ENCODE measurements at places on chromosomes 6 and 20.

GRCh38 chr6:90295854-90296340, 746 bp downstream of the BACH2 start:
- peak; percentile 33 for DNase-seq

DNA sequence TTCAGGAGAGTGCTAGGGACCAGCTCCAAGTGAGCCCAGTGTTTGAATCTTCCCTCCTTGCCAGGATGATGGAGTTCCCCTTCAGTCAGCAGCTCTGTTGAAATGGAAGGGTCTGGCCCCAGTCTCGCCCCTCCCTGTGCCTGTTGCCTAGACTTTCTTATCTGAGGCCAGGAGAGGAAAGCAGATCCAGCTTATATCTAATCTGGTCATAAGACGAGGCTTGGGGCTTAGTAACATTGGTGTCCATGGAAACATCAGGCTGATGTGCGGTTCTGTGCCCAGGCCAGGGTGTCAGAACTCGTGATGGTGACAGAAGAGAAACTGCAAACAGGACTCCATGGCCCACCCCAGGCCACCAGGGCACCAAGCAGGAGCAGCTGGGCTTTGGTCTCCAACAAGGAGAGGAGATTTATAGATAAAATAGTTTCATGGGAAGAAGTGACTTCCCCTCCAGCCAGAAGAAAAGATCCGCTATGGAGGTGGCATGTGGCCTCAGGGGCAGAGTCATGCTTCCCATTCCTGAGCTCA, 9.8 kb downstream of the MAS1L start:
- no peak for DNase-seq

- no peak for DNase-seq
Measured at GRCh38 chr6:137490961-137491360, 3.2 kb downstream of the OLIG3 start.

- no peak for DNase-seq
Measured at GRCh38 chr6:135230711-135231468, 49.8 kb downstream of the MYB start.

- no peak for DNase-seq
Measured at GRCh38 chr20:48965189-48965910, 43.8 kb downstream of the ARFGEF2 start.

- no peak for DNase-seq
Measured at GRCh38 chr6:169890049-169890448, 138.6 kb downstream of the ERMARD start.

DNA sequence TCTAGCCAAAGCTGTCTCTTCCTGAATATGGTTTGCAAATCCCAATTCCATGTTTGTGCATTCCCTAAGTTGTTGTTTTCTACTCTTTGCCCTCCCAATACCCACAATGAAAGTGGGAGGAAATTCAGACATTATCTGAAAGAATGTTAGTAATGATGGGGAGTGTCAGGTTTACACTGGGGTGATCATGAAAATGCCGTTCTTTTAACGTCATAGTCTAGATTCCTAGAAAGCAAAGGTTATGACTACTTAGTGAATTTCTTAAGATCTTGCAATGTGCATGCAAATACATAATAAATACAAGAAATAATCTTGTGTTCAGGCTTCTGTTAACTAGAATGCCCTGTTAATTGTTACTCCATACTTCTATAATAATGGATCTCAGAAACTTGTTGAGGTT, 101.0 kb downstream of the LCA5 start:
- no peak for DNase-seq

GRCh38 chr6:43299338-43300293, 1.6 kb downstream of the SLC22A7 start:
- no peak for DNase-seq

DNA sequence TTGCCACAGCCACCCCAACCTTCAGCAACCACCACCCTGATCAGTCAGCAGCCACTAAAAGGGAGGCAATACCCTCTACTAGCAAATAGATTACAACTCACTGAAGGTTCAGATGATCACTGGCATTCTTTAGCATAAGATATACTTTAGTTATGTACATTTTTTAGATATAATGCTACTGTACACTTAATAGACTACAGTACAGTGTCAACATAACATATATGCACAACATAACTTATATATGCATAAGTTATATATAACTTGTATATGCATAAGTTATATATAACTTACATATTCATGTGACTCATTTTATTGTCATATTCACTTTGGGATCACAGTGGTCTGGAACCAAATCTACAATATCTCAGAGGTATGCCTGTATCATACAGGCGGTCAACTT, 61.7 kb downstream of the GMDS start:
- DNase-seq = no peak

DNA sequence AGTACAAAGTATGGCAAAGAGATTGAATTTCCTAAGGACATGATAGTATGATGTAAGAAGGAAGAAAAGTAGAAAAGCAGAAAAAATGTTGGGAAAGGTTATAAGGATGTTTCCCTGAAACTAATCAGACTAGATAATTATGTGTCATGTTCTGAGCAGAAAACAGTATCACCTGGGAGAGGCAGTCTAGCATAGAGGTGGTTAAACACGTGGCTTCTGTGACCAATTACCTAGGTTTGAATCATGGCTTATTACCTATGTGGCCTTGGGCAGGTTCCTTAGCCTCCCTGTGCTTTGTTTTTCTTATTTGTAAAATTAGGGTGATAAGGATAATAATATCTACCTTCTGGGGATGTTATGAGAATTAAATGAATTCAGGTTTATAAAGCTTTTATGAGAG, 38.0 kb downstream of the SCGN start:
- no peak for DNase-seq

DNA sequence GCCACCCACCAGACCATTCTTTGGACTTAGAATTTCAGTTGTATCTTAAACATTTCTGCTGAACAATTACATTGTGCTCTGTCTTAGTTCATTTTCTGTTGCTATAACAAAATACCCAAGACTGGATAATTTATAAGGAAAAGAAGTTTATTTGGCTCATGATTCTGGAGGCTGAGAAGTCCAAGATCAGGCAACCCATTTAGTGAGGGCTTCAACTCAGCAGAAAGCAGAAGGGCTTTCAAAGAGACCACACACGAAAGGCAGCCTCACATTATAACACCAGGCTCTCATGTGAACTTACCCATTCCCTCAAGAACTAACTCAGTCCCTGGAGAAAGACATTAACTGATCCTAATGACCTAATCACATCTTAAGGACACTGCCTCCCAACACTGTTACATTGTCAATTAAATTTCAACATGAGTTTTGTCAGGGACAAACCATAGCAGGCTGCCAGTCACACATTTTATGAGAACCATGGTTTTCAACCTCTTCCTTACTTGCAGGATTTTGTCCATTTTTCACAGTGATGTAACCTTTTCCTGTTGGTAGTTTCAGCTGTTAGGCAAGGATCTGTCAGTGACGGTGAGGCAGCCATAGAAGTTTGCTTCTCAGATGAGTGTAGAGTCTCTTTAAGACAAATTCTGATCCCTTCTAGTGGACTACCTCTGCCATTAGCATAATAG, 399.6 kb upstream of the SOX4 start:
- DNase-seq = no peak

DNA sequence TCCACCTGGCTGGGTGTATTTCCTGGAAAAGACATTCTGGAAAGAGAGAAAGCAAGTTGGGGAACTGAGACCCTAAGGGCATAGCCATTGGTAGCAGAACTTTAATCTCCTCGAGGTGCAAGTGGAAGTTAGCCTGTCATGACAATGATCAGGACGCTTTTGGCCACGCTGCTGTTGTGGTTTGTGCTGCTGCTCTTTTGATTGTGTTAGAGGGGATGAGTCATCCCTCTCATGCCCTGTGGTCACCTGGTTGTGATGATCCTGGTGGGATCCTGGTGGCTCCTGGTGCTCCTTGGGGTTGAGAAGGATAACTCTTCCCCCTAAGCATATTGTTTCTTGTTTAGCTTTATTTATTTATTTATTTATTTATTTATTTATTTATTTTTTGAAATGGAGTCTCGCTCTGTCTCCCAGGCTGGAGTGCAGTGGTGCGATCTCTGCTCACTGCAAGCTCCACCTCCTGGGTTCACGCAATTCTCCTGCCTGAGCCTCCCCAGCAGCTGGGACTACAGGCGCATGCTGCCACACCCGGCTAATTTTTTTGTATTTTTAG, 350.3 kb downstream of the KIF16B start:
- no peak for DNase-seq

GRCh38 chr20:13322621-13323020, 101.5 kb downstream of the ISM1 start:
- no peak for DNase-seq

GRCh38 chr6:55255113-55255512, 72.2 kb upstream of the GFRAL start:
- DNase-seq = no peak

DNA sequence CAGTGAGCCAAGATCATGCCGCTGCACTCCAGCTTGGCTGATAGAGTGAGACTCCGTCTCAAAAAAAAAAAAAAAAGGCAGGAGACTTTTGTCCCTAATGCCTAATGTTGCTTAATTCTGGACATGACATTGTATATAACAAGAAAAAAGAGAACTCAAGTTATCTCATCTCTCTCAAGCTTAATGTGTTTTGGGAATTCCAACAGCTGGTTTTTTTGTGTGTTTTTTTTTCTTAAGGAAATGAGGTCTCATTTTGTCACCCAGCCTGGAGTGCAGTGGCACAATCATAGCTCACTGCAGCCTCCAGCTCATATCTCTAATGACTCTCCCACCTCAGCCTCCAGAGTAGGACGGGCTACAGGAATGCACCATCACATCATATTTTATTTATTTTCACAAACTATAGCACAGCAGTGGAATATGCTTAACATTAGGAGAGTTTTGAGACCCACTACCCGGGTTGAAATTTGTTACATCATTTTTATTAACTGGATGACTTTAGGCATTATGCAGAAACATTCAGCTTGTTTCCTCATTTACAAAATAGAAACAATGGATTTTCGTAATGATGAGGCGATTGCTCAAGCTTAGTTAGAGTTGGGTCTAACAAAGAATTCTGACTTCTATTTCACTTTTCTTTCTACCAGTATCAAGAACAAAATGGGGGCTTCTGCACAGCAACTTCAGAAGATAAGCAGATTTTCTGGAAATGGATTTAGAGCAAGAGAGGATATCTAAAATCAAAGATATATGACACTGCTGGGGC, 104.1 kb upstream of the BTN3A2 start:
- DNase-seq = no peak

GRCh38 chr6:23688650-23689049, 437.4 kb upstream of the NRSN1 start:
- DNase-seq = no peak

DNA sequence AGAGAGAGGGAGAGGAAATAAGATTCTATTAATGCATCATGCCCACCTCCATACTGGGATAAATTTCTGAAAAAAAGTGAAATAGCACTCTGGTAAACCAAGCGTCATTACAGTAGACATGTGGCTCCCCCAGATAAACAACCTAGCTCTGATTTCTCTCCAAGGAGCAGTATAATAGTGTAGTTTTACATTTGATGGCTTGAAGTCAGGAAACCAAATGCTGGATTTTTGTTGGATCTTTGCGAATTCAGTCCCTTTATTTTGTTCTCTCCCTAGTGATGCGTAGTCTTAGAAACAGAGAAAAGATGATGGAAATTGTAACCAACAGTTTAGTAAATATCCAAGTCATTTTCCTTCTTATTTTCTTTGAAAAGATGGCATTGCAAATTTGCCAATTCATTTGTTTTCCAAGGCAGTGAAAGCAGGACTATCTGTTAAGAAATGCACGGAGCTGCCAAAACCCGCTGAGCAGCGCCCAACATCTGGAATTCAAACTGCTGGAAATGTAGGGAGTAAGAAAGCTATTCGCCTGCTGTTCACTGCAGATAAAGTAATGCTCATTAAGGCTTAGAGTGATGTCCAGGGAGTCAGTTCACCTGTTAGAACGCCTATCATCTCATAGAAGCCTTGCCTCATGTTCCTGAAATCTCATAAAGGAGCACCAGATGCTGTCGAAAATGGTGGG, 85.7 kb upstream of the DOK5 start:
- no peak for DNase-seq

DNA sequence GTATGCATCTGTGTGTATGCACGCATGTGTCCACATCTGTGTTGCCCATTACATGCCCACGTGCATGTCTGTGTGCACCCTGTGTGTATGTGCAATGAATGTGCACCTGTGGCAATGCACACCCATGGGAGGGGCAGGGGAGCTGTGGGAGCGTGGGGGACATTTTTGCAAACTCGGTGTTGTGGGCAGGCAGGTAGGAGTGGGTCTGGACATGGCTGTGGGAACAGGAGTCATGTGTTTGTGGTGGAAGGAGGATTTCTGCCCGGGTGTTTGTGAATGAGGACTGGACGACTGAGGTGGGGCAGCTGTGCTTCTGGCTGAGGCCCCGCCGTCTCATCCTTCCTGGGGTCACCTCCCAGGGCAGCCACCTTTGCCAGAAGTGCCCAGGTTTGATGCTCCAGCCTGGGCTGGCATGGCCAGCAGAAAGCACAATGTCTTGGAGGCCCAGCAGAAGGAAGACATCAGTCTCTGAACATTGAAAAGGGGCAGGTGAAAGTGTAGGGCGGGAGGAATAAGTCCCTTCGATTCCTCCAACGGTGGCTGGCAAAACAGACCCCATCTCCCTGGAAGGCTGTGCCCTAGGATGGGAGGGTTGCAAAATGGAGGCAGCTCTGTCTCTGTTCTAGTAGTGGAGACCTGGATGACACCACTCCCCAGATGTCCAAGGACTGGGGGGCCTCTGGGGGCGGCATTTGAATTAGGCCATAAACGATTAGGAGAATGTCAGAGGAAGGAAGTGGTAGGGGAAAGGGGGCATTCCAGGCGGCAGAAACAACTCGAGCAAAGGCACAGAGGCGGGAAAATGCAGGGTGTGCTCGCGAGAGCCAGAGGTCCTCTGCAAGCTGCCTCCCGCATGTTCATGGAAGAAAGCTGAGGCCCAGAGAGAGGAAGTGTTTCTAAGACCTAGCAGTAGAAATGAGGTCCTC, 19.1 kb upstream of the ARMC12 start:
- DNase-seq = no peak
